ENCODE measurements at places on chromosomes 1 and 21.

DNA sequence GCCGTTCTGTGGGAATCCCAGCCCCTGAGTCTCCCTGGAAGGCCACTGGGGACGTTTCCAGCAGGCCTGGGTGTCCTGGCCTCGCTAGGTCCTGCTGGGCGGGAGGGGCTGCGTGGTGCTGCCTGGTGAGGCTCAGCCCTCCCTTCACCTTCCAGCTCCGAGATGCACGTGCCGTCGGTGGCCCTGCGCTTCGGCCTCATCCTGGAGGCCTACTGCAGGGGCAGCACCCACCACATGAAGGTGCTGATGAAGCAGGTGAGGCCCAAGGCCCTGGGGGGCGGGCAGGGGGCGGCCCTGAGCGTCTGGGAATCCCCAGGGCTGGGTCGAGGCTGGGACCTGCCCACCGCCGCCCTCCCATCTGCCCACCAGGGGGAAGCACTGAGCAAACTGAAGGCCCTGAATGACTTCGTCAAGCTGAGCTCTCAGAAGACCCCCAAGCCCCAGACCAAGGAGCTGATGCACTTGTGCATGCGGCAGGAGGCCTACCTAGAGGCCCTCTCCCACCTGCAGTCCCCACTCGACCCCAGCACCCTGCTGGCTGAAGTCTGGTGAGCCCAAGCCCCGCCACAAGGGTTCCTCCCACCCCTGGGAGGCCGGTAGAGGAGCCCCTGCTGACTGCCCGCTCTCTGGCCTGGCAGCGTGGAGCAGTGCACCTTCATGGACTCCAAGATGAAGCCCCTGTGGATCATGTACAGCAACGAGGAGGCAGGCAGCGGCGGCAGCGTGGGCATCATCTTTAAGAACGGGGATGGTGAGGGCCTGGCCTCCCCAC lies 70.3 kb downstream of the PIK3CD start:
- peak; percentile 62 for DNase-seq

DNA sequence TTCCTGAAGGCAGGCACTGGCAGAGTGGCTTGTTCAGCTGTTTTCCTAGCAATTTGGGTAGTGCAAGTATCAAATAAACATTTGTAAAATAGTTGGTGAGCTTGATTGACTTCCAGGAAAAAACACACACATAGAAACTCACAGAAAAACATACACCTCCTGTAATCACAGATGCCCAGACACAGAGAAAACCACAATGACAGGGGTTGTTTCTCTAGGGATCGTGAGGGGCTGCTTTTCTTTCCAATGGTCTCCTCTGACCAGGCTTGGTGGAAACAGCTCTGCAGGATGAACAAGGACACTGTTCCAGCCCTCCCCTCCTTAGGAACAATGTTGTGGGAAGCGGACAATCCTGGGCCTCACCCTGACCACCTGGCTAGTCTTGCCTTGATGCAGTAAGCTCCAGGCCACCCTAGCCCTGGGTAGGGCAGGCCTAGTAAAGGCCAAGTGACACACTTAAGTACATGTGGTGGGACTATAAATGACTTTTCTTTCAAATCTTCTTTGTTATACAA lies 142.5 kb upstream of the HMGB4 start:
- no peak for DNase-seq

DNA sequence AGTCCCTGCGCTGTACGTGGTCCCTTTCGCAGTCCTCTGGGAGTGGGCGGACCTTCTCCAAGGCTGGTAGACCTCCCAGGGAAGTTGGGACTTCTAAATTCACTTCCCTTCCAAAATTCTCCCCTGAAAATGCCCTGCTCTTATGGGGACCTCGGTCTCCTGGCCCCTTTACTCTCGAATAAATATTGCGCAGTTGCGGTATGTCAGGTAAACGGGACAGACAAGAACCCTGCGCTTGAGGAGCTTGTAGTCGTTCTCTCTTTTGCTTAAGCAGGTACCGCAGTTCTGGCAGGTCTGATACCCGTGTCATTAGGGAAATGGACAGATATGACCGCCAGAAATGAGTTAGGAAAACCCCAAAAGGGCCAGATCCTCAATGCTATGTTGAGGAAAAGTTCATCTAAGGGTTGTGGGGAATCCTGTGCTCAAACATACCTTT lies 561 bp downstream of the KIF2C start:
- DNase-seq, result no peak

DNA sequence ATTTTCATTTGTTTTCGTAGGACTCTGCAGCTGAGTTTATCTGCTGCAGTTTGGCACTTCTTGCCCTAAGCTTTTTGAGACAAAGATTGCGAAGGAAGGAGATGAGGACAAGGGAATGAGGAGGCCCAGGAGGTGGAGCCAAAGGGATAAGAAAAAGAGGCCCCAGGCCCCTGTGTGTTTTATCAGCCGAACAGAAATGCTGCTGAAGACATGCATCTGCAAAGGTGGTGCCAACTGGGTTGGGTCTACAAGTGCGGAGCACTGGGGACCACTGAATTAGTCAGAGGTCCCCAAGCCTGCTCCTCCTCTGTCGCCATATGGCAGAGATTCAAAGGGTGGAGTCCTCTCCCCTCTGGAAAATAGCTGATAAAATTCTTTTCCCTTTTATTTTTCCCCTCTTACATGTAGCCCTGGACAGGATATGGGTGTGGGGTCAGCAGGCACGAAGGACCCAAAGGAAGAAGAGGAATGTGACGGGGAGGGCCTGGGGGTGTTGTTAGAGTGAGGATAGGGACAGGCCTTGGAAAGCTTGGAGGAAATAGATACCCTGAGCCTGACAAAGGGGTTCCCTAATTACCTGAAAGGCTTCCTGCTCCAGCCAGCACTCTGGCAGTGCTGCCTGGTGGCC lies 2.7 kb downstream of the CD34 start:
- DNase-seq, result no peak

GRCh38 chr21:45615145-45615711 lies 28.3 kb upstream of the PCBP3 start:
- DNase-seq, result peak; percentile 55

Measured in GM10248 (cell line).